ENCODE measurements at places on chromosomes 4 and X.

DNA sequence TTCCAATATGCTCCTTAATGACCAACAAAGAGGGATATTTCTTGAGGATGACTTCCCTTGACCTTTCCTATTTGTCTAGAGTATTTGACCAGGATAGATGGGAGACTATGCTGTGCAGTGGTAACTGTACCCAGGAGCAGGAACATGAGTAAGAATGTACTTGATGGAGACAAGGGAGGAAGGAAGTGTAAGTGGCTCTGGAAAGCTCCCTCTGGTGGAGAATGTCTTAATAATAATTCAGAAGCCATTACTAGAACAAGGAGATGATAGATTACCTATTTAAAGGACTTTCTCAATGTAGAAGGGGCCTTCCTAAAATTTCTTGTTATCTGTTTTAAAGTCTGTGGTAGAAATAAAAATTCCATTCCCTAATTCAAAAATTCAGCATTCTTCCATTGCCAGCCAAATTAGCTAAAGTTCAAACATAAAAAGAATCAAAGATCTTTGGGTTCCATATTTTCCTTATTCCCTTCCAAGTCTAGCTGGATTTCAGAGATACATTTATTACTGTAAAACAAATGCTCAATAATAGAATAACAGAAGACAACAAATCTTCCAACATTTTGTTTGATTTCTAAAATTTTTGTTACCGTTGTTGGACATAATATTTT, 83.8 kb downstream of the GRID2 start:
- H3K27me3 ChIP-seq = no peaks in the 10 kb centered on the region
- no peak for DNase-seq
- no peak overlapping the region for H3K27ac ChIP-seq
- H3K4me1 ChIP-seq = no peaks in the 10 kb centered on the region
- no peaks in the 10 kb centered on the region for H3K36me3 ChIP-seq
- no peak overlapping the region for H3K4me3 ChIP-seq

DNA sequence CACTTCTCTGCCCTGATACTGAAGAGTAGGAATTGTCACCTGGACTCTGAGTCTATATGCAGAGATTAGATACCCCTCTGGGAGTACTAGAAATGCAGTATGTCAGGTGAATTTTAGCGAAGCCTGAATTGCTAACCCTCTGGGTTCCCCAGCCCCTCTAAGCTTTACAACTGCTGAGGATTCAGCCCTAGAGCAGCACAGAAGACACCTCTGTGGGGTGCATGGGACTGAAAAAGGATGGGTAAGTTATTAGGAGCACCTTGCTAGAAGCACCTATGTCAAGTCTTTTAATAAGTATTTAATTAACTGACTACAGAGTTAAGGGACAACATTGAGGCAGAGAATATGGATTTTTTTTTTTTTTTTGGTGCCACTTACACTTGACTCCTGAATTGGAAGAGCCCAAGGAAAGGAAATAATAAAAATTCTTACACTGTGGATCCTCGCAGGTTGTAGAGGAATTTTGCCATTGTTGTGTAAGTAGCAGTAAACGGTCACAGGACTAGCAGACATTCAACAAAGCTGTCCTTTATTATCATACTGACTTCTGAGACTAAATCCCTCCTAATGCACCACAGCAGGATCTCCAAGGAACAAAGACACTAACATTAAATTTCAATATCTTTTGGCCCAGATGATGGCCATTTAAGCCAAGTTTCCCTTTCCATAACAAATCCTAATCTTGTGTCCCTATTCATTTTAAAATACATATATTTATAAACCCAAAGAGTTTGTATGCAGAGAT, 253.2 kb downstream of the ANKRD50 start:
- no peaks in the 10 kb centered on the region for H3K27me3 ChIP-seq
- H3K4me3 ChIP-seq = no peak overlapping the region
- H3K4me1 ChIP-seq = no peaks in the 10 kb centered on the region
- peak overlapping the region; percentile 93 for H3K27ac ChIP-seq
- no peak for DNase-seq

GRCh38 chr4:19850909-19851308, 400.8 kb upstream of the SLIT2 start:
- H3K36me3 ChIP-seq = no peaks in the 10 kb centered on the region
- no peaks in the 10 kb centered on the region for H3K27me3 ChIP-seq
- no peak overlapping the region for H3K4me3 ChIP-seq
- H3K4me1 ChIP-seq = no peaks in the 10 kb centered on the region
- H3K27ac ChIP-seq = no peak overlapping the region

- H3K27me3 ChIP-seq = no peaks in the 10 kb centered on the region
- H3K36me3 ChIP-seq = no peaks in the 10 kb centered on the region
- peaks cover 4% of the 10 kb centered on the region for H3K4me1 ChIP-seq
- H3K4me3 ChIP-seq = no peak overlapping the region
- DNase-seq = no peak
- H3K27ac ChIP-seq = no peak overlapping the region
These were observed 310.5 kb upstream of the PITX2 start for GRCh38 chr4:110933341-110933740.

DNA sequence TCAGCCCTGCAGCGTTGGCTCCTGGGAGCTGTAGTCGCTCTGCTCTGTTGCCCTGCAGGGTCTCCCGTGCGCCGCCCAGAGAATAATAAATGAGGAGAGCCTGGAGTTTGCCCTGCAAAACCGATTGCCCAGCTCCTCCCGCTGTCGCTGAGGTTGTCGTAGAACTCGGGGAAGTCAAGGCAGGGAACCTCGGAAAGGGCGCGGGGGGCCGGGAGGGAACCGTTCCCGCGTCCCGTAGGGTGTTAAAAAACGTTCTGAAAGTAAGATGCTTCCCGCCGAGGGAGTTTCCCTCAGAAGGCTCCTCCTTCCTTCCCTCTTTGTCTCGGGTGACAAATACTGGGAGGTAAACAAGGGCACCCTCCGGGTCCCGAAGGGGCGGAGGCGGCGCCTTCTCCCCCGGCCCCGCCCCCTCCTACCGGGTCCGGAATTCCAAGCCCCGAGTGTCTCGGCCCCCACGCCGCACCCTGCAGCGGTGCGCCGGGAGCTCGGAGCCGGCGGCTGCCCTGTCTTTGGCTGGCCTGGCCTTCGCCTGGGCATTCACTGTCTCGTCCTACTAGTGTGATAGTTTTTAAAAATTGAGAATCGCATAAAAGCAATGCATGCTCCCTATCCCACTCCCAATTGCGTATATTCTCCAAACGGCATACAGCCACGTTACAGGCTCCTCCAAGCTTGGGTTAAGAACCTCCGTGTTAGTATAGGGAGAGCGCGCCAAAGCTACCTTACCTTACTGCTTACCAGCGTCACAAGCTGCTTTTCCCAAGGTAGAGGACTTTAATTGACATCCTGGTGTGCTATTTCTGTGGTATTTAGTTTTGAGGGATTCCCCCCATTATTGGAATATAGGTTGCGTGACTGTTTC, 964 bp upstream of the HMGB2 start:
- peak; percentile 95 for DNase-seq
- no peaks in the 10 kb centered on the region for H3K27me3 ChIP-seq
- peak overlapping the region; percentile 99 for H3K27ac ChIP-seq
- no peaks in the 10 kb centered on the region for H3K4me1 ChIP-seq

DNA sequence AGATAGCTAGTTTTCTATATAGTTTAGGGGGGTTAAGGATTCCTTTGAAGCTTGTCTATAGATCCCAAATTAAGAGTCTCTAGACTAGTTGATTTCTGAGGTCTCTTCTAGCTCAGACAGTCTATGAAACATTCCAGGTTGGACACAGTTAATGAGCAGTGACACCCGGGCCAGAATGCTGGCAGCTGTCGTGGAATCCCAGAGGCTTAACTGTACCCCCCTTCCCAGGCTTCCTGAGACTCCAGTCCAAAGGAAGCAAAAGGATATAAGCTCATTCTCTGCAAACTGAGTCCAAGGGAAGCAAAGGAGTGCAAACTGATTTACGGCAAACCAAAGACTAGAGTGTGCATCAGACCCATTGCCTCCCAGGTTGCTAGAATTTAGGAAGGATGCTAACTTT, 62.9 kb downstream of the DCX start:
- no peaks in the 10 kb centered on the region for H3K27me3 ChIP-seq
- no peak for DNase-seq
- no peak overlapping the region for H3K27ac ChIP-seq
- no peaks in the 10 kb centered on the region for H3K4me1 ChIP-seq

DNA sequence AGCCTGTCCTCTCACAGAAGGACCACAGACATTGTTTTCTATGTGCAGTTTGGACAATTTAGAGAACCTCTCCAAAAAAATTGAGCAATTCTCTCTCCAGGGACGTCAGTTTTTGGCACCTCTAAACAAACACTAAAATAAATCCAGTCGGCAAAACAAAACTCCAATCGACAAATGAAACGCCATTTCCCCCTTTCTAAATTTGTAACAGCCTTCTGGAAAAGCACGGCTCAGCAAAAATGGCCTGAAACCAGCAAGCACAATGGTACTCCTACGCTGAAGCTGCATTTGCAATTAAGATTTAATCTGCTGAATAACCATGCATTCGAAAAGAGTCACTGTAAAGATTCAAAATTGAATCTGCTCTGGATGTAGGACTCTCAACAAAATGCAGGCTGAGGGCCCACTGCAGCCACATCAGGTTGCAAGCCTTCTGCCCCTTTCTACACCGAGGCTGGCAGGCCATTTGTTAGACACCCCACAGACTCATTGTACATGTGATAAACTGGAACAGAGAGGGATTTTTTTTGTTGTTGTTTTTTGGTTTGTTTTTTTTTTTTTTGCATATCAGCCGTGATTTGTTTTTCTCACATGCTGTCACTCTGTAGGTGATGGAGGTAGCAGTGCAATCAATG, 79.9 kb upstream of the MAP3K15 start:
- no peaks in the 10 kb centered on the region for H3K36me3 ChIP-seq
- H3K27ac ChIP-seq = no peak overlapping the region
- DNase-seq = no peak

- no peaks in the 10 kb centered on the region for H3K27me3 ChIP-seq
- no peak overlapping the region for H3K4me3 ChIP-seq
- DNase-seq = peak; percentile 88
- no peaks in the 10 kb centered on the region for H3K4me1 ChIP-seq
These were observed 1467.4 kb downstream of the C4orf33 start for GRCh38 chr4:130563185-130563888.

DNA sequence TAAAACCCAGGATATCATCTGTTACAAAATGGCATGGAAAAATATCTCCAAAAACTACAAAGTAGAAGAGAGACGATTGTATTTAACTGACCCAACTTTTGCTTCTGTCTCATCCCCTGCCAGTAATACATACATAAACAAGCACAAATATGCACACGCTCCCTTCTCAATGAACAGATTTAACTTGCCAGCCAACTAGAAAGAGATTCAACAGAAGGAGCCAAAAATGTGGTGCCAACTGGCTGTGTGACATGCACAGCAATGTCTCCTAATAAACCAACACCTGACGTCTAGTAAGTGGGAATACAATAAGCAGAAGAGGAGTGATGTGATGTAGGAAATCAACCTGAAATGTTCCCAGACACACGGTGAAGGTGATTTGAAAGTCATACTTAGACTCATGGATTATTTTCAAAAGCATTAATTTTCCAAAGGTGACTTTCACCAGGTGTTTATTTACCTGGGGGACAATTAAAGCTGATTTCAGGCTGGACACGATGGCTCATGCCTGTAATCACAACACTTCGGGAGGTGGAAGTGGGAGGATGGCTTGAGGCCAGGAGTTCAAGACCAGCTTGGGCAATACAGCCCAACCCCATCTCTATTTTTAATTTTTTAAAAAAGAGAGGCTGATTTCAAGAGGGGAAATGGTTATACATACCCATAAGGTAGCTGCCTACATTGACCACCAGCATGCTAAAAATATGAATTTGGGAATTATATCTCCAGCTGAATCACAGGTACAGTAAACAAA, 33.7 kb downstream of the SH3RF1 start:
- peaks cover 38% of the 10 kb centered on the region for H3K36me3 ChIP-seq
- no peak overlapping the region for H3K4me3 ChIP-seq
- no peaks in the 10 kb centered on the region for H3K4me1 ChIP-seq
- H3K27me3 ChIP-seq = no peaks in the 10 kb centered on the region
- no peak overlapping the region for H3K27ac ChIP-seq

DNA sequence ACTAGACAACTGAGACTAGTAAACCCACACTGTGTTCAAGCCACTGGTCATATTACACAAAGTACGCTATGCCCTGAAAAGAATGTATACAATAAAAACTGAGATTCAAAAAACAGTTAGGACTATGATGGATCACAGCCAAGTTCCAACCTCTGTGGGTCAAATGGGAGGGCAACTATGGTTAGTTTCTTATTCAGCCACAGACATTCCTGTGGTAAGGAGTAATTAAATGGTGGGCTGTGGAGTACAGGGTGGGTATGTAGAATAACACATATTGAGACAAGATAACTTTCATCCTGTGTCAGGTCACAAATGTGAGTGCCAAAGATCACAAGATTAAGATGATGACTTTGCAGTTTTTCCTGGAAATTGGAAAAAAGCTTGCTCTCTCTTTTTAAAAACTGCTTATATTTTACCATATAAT, 167.2 kb downstream of the NPNT start:
- H3K4me1 ChIP-seq = no peaks in the 10 kb centered on the region
- no peak overlapping the region for H3K4me3 ChIP-seq
- H3K36me3 ChIP-seq = no peaks in the 10 kb centered on the region
- H3K27ac ChIP-seq = no peak overlapping the region

DNA sequence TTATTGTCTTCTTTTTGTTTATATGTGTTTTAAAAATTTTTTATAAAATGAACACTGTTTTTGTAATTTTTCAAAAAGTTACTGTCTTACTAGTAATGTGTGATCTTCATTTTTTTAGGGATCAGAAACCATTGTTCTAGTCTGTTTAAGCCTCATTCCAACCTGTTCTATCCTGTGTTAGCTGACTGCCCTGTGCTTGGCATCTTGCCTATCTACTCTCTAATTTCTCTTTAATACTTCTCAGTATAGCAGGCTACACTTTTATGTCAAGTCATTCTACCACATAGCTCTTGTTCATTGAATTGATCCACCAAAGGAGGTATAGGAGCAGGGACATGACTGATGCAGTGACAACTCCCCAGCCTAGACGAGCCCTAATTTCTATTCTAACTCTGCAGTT, 70.2 kb upstream of the PLS3 start:
- no peak overlapping the region for H3K4me3 ChIP-seq
- H3K4me1 ChIP-seq = no peaks in the 10 kb centered on the region
- no peak for DNase-seq
- no peak overlapping the region for H3K27ac ChIP-seq
- no peaks in the 10 kb centered on the region for H3K27me3 ChIP-seq

DNA sequence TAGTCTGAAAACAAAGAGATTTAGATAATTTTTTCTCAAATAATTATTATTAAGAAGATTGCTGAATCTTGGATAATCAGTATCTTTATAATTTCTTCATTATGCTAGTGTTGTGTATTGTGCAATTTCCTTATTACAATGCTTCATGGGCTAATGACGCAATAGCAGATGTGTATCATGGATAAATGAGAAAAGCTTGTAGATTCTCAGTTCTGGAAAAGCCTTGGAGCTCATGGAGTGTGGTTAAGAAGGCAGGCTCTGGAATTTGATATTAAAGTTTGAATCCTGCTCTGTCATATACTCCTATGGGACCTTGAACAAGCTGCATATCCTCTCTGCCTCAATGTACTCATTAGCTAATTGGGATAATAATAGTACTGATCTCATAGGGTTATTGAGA, 18.9 kb upstream of the CXCL8 start:
- H3K27me3 ChIP-seq = no peaks in the 10 kb centered on the region
- H3K27ac ChIP-seq = no peak overlapping the region
- H3K36me3 ChIP-seq = no peaks in the 10 kb centered on the region
- no peaks in the 10 kb centered on the region for H3K4me1 ChIP-seq
- no peak overlapping the region for H3K4me3 ChIP-seq
